LNCaP clone FGC (cell line): ENCODE measurements at places on chromosomes 5 and 9.

GRCh38 chr9:69130456-69131441 is 43.3 kb upstream of the TJP2 start:
- no peak for DNase-seq

DNA sequence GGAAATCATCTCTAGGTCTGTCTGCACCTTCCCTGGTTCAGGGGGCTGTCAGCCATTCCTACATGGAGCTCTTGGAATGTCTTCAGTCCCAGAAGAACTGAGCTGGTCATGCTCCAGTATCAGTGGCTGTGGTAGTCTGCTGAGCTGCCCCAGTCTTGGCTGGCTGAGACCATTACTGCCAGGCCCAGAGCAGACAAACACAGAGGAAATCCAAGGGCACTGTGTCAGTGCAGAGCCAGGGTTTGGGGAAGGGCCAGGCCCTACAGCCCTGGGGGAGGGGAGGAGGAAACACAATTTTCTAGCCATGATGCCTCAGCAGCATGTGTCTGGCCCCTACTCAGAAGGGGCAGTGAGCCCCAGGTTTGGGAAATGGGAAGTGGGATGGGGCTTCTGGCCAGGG is 58.4 kb downstream of the ARHGEF37 start:
- no peak for DNase-seq

- no peak for DNase-seq
These were observed 109.8 kb upstream of the NFIL3 start for GRCh38 chr9:91533382-91533781.

- no peak for DNase-seq
These were observed 39.5 kb upstream of the IQGAP2 start for GRCh38 chr5:76363352-76364225.

DNA sequence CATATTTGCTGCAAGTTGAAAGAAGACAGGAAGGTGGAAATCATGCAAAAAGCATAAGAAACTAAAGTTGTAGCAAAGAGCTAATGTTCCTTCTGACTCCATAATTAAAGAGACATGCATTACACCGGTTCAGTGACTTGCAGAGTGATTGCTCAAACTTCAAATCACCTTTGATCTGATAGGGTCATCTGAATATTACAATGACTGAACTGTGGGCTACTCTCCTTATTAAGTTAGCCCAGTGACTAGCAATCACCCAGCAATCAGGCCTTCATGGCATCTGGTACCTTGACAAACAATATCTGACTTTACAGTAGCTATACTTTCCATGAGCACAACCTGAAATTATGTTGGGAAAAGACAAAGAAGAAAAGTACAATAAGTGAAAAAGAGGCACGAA is 84.9 kb downstream of the NREP start:
- no peak for DNase-seq
